Stimulated activated CD8-positive, alpha-beta memory T cell treated with anti-CD3 and anti-CD28 coated beads, Interleukin-2, amount 100 ng/mL, for 1 hour (primary cell): ENCODE measurements at places on chromosomes 6 and 20.

DNA sequence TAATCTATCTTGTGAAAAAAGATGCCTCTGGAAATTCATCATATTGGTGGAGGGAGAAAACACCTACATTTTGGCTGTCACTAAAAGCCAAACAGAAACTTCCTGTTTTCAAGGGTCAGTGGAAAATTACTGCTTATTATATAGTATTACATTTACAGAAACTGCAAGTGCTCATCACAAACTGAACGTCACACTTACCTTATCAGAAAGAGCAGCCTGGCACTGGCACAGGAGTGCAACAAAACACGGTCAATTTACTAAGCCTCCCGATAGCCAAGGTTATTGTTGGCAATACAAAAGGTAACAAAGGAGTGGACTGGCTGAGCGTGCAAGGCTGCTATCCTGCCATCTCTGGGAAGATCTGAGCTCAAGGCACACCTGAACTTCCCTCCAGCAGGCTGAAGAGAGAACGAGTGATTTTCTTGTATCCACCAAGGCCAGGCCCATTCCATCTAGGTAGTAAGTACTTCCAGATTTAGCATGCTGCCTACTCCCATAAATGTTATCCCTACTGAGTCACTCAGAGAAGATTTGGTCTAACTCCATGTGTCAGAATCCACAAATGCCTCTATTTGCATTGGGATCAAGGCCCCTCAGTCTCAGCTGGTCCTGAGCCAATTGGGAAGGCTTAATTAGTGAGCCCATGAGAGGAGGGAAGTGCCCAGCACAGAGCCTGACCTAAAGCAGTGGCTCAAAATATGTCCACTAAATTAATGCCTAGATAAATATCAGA is 399.8 kb downstream of the BTBD9 start:
- DNase-seq: no peak

DNA sequence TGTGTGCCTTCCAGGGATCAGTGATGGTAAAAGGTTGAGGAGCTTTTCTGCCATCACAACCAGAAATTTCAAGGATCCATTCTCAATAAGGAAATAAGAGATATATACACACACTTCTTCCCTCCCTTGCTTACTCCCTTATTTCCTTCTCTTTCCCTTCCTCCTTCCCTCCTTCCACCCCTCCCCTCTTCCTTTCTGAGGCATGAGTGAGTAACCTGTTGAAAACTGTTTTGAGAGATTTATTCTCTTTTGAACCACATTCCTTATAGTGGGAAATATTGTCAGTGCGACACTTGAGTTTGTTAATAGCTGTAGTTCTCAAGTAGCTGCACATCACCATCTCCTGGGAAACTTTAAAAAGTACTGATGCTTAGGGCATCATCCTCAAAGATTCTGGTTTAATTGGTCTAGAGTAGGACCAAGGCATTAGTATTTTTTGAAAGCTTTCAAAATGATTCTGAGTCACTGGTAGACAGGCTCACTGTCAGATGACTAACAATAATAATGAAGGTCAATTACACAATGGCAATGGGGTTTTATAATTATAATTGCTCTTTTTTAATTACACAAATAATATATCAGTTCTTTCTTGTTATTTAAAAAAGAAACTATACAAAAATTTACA is 109.9 kb downstream of the POPDC3 start:
- DNase-seq: no peak

DNA sequence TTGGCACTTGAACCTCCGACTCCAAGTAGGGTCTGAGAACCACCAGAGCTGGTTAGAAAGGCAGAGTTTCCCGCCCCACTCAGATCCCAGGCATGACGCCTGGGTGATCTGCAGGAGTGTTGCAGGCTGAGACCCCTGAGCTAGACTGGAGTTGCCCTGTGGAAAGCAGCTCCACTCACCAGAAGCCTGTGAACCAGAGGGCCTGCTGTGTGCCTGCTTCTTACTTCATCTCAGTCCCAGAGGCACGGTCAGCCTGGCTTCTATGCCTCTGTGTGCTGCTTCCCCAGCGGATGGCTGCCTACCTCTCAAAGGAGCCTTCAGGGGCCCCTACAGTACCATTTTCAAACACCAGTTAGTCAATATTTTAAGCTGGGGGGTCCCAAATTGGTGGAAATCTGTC is 15.6 kb upstream of the CCN6 start:
- no peak for DNase-seq

DNA sequence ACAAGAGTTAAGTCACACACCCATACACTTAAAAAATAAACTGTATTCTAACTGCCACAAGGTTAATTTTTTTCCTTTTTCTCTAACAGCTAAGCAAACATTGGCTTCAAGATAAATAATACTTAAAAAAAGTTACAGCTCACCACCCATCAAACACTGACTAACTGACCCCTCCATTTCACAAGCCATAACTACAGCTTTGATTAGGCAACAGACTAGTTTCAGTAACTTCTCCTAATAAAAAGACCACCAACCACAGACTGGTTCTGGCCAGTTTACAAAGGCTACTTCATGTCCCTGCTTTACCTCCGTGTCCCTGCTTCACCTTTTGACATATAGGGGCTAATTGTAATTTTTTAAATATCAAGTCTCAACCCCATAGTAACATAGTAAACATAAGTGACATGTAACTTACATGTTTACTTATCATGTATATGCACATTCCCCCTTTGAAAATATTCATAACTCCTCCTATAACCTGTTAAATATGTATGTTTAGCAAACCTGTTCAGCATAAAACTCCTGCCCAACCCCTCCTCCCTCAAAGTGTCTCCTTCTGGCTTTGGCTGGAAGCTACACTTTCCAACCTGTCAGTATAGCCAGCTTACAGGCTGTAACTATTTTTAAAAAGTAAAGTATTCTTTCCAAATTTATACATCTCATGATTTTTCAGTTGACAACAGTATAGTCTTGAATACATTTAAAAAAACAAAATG is 15.1 kb upstream of the POM121L2 start:
- DNase-seq: no peak

DNA sequence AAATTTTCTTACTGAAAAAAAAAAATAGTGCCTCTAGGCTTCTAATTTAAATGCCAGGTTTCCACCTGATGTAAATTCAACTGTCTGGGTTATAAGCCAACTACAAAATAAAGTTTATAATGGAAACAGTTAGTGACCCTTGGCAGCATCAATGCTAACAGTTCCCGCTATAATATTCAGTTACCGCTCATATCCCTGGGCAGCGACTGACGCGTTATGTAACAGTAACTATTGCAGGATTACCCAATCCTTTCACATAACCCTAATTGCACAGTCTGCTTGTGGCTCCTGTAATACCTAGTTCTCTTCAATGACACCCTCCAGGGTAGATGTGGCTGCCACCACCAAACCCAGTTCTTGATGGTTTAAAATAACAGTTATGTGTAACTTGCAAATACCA is 208.6 kb downstream of the MOXD1 start:
- DNase-seq: no peak

DNA sequence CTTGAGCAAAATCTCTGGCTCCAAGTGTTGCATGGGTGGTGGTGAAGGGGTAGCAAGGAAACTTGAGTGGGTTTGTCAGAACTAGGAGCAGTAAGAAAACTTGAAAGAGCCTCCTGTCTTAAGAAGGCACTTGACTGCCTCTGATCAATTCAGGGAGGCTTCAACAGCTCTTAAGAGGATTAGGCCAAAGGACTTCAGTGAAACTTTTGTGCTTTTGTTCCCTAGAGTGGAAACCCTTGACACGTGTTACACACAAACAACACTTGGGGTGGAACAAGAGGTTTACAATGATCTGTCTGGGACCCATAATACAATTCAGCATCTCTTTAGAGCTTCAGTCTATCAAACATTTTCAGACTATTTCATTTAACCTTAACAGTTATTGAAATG is 80.1 kb upstream of the ARMC2 start:
- no peak for DNase-seq

- no peak for DNase-seq
These were observed 142.1 kb upstream of the SHLD1 start for GRCh38 chr20:5608104-5608441.

- no peak for DNase-seq
These were observed 61.2 kb upstream of the SUPT3H start for GRCh38 chr6:45438849-45439406.

DNA sequence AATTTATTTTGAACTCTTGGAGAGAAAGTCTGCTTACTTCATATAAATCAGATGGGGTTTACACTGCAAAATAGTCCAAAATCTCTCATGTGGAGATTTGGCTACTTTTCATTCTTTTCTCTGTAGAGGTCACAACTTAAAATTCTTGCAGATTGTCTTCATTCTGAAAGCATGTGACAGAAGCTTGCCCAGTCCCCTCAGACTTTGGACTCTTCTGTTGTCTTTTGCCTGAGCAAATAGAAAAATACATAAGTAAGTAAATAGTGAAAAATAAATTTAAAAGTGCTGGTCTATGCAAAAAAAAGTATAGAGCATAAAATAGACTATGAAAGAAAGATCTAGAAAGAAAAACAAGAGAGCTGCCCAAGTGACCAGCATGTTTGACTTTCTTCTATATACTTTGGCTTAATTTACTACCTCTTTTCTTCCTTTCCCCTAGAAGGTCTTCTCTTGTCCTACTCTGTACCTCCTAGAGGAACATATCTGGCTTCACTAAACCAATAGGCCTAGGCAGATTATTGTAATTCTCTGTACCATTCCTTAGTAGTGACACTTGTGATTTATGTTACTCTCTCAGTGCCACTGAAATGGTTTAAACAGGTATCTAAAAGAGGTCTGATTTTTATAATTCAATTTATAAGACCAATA is 260.9 kb downstream of the TENT5A start:
- DNase-seq: no peak

DNA sequence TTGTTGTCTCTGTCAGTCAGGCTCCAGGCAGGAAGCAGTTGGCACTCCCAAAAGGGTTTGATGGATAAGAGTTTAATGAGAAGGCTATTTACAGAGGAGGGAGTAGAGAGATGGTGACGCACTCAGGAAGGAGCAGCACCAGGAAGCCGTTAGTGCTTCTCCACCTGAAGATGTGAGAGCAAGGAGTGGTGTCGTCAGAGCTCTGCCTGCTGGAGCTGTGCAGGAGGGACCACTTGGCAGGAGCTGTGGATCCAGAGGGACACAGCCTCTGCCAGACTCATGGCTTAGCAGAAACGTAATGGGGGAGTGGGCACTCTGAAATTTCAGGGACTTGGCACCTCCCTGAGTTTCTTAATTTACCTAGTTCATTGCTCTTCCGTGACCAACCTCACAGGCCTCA is 16.8 kb downstream of the DAAM2 start:
- DNase-seq: no peak

DNA sequence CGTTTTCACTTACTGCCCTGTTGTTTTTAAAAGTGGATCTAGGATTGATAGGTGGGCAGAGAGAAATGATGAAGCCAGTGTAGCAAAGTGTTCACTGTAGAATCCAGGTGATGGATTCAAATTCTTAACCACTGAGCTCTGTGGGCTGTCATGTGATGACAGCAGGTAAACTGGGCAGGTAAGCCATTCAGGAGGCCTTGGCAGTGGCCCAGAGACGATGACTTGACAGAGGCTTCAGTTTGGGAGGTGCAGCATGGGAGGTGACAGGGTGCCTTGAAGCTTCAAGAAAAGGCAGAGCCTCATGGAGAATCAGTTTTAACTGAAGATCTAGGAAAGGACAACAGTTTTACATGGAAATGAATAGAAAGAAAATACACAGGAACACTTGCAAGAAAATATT is 2.0 kb downstream of the NAA20 start:
- DNase-seq: no peak

DNA sequence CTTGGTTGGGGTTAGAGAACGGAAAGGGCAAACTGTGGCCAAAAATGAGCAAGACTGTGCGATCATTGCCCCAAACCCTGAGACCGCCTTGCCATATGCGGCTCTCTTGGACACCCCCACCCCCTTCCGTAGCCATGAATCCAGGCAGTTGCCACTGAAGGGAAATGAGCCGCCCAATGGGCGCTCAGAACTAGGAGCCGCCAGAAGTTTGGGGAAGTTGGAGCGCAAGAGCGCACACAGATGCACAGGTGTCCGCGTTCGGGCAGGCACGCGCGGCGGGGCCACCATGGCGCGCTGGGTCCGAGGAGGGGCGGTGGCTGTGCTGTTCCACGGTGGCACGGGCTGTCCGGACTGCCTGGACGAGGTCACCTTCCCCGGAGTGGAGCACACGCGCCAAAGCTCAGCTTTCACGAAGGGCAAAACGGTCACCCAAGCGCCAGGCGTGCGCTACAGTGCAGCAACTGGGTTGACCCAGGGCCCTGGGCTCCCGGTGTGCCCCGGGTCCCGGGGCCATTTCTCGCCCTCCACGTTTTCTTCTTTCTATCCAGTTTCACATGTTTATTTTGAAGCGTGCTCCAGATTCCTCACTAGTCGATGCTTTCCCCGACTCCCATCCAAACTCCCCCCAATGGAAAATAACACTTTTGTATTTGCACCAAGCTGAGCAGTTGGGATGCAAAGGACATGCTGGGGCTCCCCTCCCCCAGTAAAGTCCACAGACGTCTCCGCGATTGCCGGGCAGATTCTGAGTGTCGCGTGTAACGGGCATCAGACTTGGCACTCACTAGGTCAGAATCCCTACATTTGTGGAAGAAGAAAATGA is 906 bp upstream of the PDE10A start:
- DNase-seq: no peak

DNA sequence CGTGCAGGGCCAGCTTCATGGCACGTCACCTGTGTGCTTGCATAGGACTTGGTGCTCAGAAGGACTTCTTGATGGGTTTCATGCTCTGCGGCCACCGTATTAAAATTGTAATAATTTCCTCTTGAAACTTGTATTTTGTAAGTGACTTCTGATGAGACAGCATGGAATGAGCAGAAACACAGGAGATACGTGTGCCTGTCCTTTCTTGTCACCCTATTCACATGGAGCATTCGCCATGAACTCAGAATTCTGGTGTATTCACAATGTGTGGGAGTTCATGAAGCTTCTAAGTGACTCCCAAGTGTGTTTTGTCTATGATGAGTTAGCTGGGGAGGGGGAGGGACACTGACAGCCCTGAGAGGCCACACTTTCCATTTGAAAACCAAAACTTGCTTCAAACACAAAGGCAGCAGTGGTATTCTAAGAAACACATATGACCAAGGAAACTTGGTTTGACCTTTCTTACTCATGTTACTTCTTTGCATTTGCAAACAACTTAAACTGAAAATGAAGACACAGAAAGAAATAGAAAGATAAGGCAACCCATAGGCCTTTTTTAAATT is 92.1 kb upstream of the NEDD9 start:
- DNase-seq: no peak

GRCh38 chr6:90273863-90274262 is 22.8 kb downstream of the BACH2 start:
- DNase-seq: no peak
